ENCODE measurements at places on chromosomes 12 and 14.

GRCh38 chr12:111454716-111455447 lies 49.2 kb downstream of the SH2B3 start:
- no peak for DNase-seq

- DNase-seq: no peak
These were observed 23.2 kb upstream of the ASPG start for GRCh38 chr14:104062281-104062680.

DNA sequence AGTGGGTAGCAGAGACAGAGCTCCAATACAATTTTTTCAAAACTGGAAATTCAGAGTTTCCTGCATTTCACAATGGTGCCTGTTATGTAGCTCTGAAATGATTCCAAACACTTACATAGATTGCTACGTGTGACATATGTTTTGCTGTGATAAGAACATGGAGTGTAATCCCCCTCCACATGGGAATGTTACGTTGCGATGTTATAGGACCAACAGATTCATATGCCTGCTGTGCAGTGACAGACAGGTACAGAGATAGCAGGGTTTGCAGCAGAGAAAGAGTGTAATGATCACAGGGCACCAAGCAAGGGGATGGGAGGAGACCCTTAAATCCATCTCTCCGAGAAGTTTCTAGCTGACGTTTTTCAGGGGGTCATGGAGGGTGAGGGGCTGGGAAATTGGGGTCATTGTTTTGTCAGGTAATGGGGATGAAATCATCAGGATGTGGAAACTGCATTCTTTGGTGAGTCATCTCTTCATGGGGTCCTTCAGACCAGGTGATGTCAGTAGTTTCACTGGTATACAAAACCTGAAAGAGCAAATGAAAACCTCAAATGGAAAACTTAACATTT lies 76.6 kb upstream of the OSBPL8 start:
- DNase-seq: no peak

- DNase-seq: no peak
These were observed 203.7 kb downstream of the STXBP6 start for GRCh38 chr14:24846261-24846660.

DNA sequence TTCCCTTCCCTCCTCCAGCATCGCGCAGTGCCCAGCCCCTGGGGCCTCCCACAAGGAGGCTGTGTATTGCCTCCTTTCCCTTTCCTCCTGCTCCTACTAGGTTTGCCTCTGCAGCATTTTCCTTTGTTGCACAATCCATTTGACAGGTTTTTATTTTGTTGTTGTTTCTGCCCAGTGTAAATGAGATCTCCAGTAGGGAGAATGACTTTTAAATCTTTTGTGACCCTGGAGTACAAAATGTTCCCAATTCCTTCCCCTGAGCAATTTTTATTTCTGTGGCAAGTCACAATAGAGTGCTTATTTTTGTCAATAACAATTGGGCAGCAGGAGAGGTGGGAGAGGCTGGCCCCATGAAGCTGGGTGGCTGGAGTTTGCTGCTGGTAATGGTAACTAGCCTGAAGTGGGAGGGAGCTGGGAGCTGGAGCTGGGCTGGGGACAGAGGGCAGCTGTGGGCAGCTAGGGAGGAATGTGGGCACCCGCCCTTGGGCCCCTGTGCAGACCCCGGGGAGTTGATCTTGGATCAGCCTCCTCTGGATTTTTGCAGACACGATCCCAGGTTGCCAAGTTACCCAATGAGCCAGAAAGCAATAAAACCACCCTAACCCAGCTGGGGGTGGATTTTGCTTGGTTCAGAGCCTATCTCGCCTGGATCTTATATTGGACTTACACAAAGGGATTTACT lies 160.1 kb downstream of the KTN1 start:
- no peak for DNase-seq

DNA sequence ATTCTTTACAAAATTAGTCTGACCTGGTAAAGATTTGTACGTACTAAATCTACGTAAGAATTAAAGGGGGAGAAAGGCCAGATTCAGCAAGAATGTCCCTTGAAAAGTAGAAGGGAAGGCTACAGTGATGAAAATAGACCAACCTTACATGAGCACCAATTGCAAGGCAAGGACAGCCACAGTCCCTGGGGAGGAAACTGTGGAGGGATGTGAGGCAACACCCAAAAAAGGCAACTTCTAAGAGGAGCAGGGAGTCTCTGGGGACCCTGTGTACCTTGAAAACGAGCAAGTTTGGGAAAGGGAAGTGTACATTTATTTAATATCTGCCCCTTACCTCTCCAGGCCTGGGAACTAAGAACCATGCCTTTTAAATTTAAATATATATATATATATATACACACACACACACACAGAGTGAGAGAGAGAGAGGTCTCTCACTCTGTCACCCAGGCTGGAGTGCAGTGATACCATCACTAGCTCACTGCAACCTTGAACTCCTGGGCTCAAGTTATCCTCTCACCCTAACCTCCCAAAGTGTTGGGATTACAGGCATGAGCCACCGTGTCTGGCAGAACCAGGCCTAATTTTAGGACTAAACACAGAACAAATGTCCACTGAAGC lies 56.4 kb downstream of the TMCC3 start:
- no peak for DNase-seq

- no peak for DNase-seq
These were observed 46.5 kb downstream of the ARID2 start for GRCh38 chr12:45775964-45776363.

GRCh38 chr14:95319312-95320077 lies at the start of gene CLMN:
CLMN (minus strand) TSS chr14:95319908; CDS start chr14:95319792, 116 bp downstream.
- DNase-seq: no peak

GRCh38 chr12:57755454-57756372 lies 810 bp downstream of the MARCHF9 start:
- no peak for DNase-seq
